ENCODE measurements at places on chromosomes 1 and 21. TPM values are rescaled to one million over a fixed set of nuclear protein-coding genes. Genes with fewer than 3 reads are reported as not detected.

Gene ZMYND12
- total RNA-seq: 0.25 TPM

Gene SLFNL1
- 0.49 TPM for total RNA-seq

Gene NPPA
- 2.5 TPM for total RNA-seq

Gene H6PD
- total RNA-seq: 6.4 TPM

Gene ACOT11
- 1.2 TPM for total RNA-seq

Gene GLIS1
- not detected for total RNA-seq

Gene ST6GALNAC5
- 31.2 TPM for total RNA-seq

Gene LCK
- not detected for total RNA-seq

Gene PEX11B
- 32.5 TPM for total RNA-seq

Gene SPATA1
- 0.74 TPM for total RNA-seq

Gene LCE3C
- not detected for total RNA-seq

Gene DIRAS3
- total RNA-seq: 4.2 TPM
